ENCODE measurements at places on chromosomes 2 and 18. TPM values are rescaled to one million over a fixed set of nuclear protein-coding genes. Genes with fewer than 3 reads are reported as not detected.

ST8SIA3 gene
- not detected for total RNA-seq

SLC19A3 gene
- total RNA-seq: 2.4 TPM

CACNB4 gene
- 0.15 TPM for total RNA-seq

NMS gene
- not detected for total RNA-seq

PDIA6 gene
- total RNA-seq: 358 TPM

CDCA7 gene
- total RNA-seq: 44.6 TPM

IL1B gene
- 0.26 TPM for total RNA-seq

TPO gene
- total RNA-seq: 0.14 TPM

PFN4 gene
- 2.0 TPM for total RNA-seq

ANKZF1 gene
- total RNA-seq: 12.0 TPM

CIB4 gene
- total RNA-seq: 0.16 TPM

HNRNPA3 gene
- 368 TPM for total RNA-seq

PARD6G gene
- total RNA-seq: 2.7 TPM

FAP gene
- total RNA-seq: not detected

LRP2 gene
- total RNA-seq: 0.02 TPM

REG1B gene
- total RNA-seq: not detected

ZDBF2 gene
- 0.74 TPM for total RNA-seq

SERPINB13 gene
- total RNA-seq: not detected

OTOS gene
- total RNA-seq: not detected

TMEM87B gene
- total RNA-seq: 16.2 TPM

BOLL gene
- total RNA-seq: not detected

CD226 gene
- 0.13 TPM for total RNA-seq

ADAM17 gene
- 32.2 TPM for total RNA-seq

GULP1 gene
- 43.4 TPM for total RNA-seq

SAG gene
- total RNA-seq: not detected

CNTNAP5 gene
- total RNA-seq: not detected

AFTPH gene
- 23.4 TPM for total RNA-seq

PRKAG3 gene
- not detected for total RNA-seq
